Activated naive CD8-positive, alpha-beta T cell treated with anti-CD3 and anti-CD28 coated beads for 36 hours (primary cell): ENCODE measurements at places on chromosomes 7 and 10. TPM values are rescaled to one million over a fixed set of nuclear protein-coding genes. Genes with fewer than 3 reads are reported as not detected.

GRCh38 chr7:25427721-25428120 lies 199.4 kb upstream of the NPVF start:
- no peak for DNase-seq
- H3K27ac ChIP-seq: no peak overlapping the region
- no peaks in the 10 kb centered on the region for H3K36me3 ChIP-seq
- no peaks in the 10 kb centered on the region for H3K27me3 ChIP-seq
- H3K4me3 ChIP-seq: no peak overlapping the region
- H3K4me1 ChIP-seq: no peaks in the 10 kb centered on the region

DNA sequence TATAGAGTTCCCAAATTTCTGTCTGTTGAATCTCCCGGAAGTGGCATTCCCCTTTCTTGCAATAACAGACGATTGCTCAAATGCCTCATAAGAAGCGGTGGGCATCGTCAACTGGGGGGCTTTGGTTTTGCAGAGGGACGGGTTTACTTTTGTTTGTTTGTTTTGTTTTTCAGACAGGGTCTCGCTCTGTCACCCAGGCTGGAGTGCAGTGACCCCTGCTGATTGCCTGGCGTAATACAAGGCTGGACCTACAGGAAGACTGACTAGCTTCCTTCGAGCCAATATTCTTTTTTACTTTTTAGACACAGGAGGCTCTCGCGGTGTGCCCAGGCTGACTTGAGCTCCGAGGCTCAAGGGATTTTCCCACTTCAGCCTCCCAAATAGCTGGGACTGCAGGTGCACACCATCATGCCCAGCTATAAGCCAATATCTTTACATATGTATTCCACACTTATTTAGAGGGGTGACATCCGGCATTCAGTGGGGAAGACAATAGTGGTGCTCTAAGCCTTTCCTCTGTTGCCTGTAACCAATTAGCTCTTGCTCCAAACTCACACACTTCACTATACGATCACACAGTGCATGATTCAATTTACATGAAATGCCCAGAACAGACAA lies 58.1 kb downstream of the FHIP2A start:
- DNase-seq: peak; percentile 38
- H3K4me1 ChIP-seq: peaks cover 14% of the 10 kb centered on the region
- peaks cover 43% of the 10 kb centered on the region for H3K27me3 ChIP-seq
- no peaks in the 10 kb centered on the region for H3K36me3 ChIP-seq
- H3K4me3 ChIP-seq: no peak overlapping the region
- no peak overlapping the region for H3K27ac ChIP-seq

The SMKR1 gene
- 6.1 TPM for total RNA-seq

- DNase-seq: no peak
- H3K4me3 ChIP-seq: no peak overlapping the region
- peaks cover 34% of the 10 kb centered on the region for H3K27me3 ChIP-seq
- no peaks in the 10 kb centered on the region for H3K36me3 ChIP-seq
- H3K27ac ChIP-seq: no peak overlapping the region
- no peaks in the 10 kb centered on the region for H3K4me1 ChIP-seq
Observed at GRCh38 chr10:113927440-113927839, 73.0 kb downstream of the NHLRC2 start.

DNA sequence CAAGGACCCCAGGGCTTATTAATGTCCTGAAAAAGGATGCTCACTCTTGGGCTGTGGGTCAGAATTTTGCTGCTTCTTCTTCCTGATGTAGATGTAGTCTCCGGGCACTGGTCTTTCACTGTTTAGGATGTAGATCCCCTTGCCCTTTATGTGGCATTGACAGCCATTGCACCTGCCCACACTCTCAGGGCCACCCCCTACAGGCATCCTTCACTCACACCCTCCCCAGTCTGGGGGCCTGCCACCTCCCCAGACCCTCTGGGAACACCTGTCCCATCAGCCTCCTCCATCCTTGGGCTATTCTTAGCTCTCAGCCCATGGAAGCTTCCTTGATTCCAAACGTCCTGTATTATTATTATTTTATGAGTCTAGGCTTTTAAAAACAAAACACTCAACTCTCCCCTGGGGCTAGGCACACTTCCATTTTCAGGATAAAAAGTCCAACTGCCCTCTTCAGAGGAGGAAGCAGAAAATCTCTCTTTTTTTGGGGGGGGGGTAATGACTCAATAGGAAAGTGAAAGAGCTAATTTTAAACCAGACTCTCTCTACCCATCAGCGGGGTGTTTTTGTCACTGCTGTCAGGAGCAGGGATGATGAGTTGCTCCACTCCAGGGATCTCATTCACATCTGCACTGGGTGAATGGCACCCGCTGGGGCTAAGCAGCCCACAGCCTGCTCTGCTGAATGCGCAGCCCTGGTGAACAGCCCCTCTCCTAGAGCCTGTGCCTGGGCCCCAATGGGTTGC lies 11.5 kb upstream of the KLRG2 start:
- H3K4me3 ChIP-seq: no peak overlapping the region
- H3K36me3 ChIP-seq: no peaks in the 10 kb centered on the region
- H3K27ac ChIP-seq: peak overlapping the region; percentile 31
- peaks cover 12% of the 10 kb centered on the region for H3K27me3 ChIP-seq

- H3K4me3 ChIP-seq: no peak overlapping the region
- no peaks in the 10 kb centered on the region for H3K36me3 ChIP-seq
- no peak overlapping the region for H3K27ac ChIP-seq
- DNase-seq: no peak
- no peaks in the 10 kb centered on the region for H3K4me1 ChIP-seq
Observed at GRCh38 chr10:29956335-29956924, 103.0 kb downstream of the JCAD start.

The PON2 gene
- total RNA-seq: 3.5 TPM

DNA sequence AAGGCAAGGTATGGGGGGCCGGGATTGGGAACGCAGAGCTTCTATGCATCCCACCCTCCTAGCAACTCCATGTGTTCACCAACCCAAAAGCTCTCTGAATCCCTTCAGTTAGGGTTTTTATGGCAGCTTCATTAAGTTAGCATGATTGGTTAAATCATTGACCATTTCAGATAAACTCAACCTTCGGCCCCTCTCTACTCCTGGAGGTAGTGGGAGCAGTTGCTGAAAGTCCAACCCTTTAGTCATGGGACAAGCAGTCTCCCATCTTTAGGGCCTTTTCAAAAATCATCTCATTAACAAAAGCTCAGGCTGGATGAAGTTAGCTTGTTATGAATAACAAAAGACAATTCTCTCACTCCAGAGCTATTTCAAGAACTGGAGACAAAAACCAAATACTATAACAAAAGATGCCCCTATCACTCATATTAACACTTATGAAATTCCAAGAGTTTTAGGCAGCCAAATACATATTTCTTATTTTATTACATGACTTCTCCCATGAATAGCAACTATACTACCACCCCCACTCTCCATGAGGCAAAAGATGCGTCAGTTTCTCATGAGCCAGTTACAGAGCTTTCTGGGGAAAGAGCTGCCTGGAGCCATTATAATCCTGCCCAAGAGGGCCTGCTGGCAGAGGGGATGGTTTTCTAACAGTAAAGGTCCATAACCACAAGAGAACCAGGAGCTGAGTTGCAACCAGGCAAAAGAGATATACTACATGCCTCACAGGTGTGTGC lies 44.6 kb downstream of the SLC16A12 start:
- H3K27me3 ChIP-seq: peaks cover 20% of the 10 kb centered on the region
- no peaks in the 10 kb centered on the region for H3K4me1 ChIP-seq
- H3K27ac ChIP-seq: no peak overlapping the region
- DNase-seq: no peak
- H3K36me3 ChIP-seq: no peaks in the 10 kb centered on the region
- no peak overlapping the region for H3K4me3 ChIP-seq

The OR2A5 gene
- total RNA-seq: not detected

GRCh38 chr10:21529032-21529910 lies 3.8 kb upstream of the SKIDA1 start:
- no peak overlapping the region for H3K27ac ChIP-seq
- DNase-seq: no peak
- no peaks in the 10 kb centered on the region for H3K36me3 ChIP-seq
- peaks cover 39% of the 10 kb centered on the region for H3K4me1 ChIP-seq
- peaks cover 44% of the 10 kb centered on the region for H3K27me3 ChIP-seq
- no peak overlapping the region for H3K4me3 ChIP-seq

DNA sequence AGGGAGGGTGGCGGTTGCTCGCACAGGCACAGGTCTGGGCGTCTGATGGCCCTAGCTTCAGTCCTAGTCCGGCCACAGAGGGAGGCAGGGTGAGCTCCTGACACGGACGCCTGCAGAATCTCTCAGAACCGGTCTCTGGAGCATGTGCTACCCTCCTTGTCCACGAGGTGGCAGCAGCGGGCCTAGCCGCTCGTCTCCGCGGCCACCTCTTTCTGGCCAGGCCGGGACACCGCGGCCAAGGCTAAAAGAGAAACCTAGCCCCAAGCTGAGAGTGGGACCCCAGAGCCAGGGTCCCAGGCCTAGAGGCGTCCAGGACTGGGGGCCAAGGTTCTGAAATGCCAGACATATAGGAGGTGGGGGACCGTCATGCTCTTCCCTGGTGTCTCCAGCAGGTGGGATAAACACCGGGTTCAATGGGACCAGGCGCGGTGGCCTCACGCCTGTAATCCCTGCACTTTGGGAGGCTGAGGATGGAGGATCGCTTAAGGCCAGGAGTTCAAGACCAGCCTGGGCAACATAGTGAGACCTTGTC lies 3.2 kb upstream of the LAT2 start:
- peaks cover 17% of the 10 kb centered on the region for H3K4me1 ChIP-seq
- peak; percentile 73 for DNase-seq
- H3K27ac ChIP-seq: no peak overlapping the region
- H3K27me3 ChIP-seq: peaks cover 19% of the 10 kb centered on the region

DNA sequence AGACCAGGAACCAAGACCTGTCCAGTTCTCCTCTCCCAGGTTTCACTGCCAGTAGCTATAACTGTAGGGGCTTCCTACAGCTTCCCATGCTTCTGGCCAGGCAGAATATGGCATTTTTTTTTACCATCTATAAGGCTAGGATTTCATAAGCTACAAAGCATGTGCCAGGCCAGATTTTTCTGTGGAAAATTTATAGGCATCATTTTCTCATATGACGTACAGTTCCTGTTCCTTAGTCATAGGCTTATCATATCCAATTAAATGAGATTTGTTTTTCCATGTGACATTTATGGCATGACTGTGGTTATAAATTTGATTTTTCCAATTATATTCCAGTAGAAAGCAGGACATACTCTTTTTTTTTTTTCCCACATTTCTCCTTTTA lies 208.6 kb upstream of the NPY start:
- DNase-seq: no peak
- H3K36me3 ChIP-seq: no peaks in the 10 kb centered on the region
- peaks cover 26% of the 10 kb centered on the region for H3K27me3 ChIP-seq
- no peak overlapping the region for H3K27ac ChIP-seq
- H3K4me1 ChIP-seq: peaks cover 4% of the 10 kb centered on the region

The SP8 gene
- not detected for total RNA-seq

DNA sequence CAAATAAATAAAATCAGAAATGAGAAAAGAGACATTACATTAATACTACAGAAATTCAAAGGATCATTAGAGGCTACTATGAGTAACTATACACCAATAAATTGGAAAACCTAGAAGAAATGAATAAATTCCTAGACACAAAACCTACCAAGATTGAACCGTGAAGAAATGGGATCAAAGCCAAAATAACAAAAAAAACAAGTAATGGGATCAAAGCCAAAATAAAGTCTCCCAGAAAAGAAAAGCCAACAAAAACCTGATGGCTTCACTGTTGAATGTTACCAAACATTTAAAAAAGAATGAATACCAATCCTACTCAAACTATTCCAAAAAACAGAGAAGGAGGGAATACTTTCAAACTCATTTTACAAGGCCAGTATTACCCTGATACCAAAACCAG lies 20.0 kb downstream of the GSDME start:
- H3K4me3 ChIP-seq: no peak overlapping the region
- H3K36me3 ChIP-seq: no peaks in the 10 kb centered on the region
- no peak for DNase-seq
- H3K27me3 ChIP-seq: peaks cover 53% of the 10 kb centered on the region

- H3K27ac ChIP-seq: no peak overlapping the region
- peaks cover 8% of the 10 kb centered on the region for H3K4me1 ChIP-seq
- no peak overlapping the region for H3K4me3 ChIP-seq
- peaks cover 78% of the 10 kb centered on the region for H3K36me3 ChIP-seq
Observed at GRCh38 chr10:62093863-62094291, 174.8 kb downstream of the RTKN2 start.

GRCh38 chr10:66591865-66592264 lies 334.0 kb upstream of the LRRTM3 start:
- H3K27me3 ChIP-seq: no peaks in the 10 kb centered on the region
- H3K36me3 ChIP-seq: no peaks in the 10 kb centered on the region
- no peak for DNase-seq
- no peak overlapping the region for H3K4me3 ChIP-seq

GRCh38 chr10:8026349-8027259 lies 27.9 kb upstream of the GATA3 start:
- H3K4me1 ChIP-seq: peaks cover 7% of the 10 kb centered on the region
- H3K4me3 ChIP-seq: peak overlapping the region; percentile 67

DNA sequence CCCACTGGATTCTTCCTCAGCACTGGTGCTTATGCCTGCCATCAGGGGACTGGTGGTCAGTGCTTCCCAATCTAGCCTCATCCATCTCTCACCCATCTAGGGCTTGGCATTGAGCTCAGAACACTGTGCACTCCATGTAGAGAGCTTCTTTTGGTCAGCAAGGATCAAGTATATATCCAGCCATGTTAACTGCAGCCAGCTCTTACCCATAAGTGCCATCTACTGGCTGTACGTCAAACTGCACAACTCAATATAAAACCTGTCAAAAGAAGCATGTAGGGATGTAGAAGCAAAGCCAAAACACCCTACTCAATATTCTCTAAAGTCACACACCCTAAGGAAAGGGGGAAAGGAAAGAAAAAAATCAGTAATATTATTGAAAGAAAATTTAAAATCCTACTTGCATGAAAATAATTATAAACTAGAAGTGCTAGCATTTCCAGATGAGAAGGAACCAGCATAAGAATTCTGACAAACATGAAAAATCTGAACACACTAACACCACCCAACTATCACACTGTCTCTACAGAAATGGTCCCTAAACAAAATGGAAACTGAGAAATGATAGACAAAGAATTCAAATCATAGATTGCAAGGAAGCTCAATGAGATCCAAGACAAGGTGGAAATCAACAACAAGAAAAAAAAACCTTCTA lies 531.1 kb upstream of the STEAP1 start:
- H3K4me3 ChIP-seq: no peak overlapping the region
- H3K36me3 ChIP-seq: no peaks in the 10 kb centered on the region
- H3K27ac ChIP-seq: no peak overlapping the region

GRCh38 chr10:76399226-76399625 lies 967.8 kb downstream of the LRMDA start:
- H3K27me3 ChIP-seq: no peaks in the 10 kb centered on the region
- H3K4me3 ChIP-seq: no peak overlapping the region
- H3K4me1 ChIP-seq: no peaks in the 10 kb centered on the region
- no peak overlapping the region for H3K27ac ChIP-seq
- DNase-seq: no peak

GRCh38 chr10:69558559-69558958 lies 14.7 kb downstream of the NEUROG3 start:
- no peak for DNase-seq
- H3K4me3 ChIP-seq: no peak overlapping the region
- no peaks in the 10 kb centered on the region for H3K36me3 ChIP-seq
- H3K27me3 ChIP-seq: peaks cover under 1% of the 10 kb centered on the region

DNA sequence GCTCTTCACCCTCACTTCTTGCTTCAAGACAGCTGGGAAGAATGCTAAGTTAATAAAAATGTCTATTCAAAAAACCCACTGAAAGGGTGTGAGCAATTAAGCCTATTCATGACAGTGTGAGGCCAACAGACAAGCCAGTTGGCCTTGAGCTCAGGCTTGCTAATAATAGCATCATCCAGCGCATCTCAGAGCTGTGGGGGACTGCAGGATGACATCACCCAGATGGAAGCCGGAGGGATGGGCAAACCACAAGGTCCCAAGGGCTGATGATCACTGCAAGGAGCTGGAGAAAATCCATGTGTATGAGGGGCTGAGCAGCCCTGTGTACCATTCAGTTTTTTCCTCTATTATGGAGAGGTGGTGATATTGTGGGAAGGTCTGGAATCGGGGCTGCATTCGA lies 770.4 kb downstream of the TNS3 start:
- no peak overlapping the region for H3K4me3 ChIP-seq
- H3K36me3 ChIP-seq: no peaks in the 10 kb centered on the region
- DNase-seq: no peak
- H3K4me1 ChIP-seq: no peaks in the 10 kb centered on the region
- no peak overlapping the region for H3K27ac ChIP-seq
